ENCODE measurements at places on chromosomes 12 and 14.

- DNase-seq, result no peak
These were observed 18.2 kb downstream of the DYNC1H1 start for GRCh38 chr14:101982621-101983020.

DNA sequence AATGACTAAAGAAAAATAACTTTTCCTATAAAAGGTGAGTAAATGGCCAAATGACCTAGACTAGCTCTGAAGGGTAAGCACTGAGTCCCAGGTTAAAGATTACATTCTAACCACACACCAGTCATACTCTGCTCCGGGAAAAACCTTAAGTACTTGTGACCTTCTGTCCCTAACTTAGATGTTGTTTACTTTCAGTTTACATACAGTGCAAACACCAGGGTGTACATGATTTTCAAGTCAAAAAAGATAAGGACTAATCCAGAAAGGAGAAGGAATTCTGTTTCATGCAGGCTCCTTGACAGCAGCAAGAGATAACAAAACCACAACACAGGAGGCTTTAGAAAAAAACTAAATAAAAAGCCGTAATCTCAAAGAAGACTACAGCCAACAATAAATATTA is 174.2 kb downstream of the PPM1H start:
- DNase-seq, result no peak

GRCh38 chr14:90720336-90720735 is 95.9 kb downstream of the TTC7B start:
- no peak for DNase-seq

- DNase-seq, result no peak
These were observed 75.4 kb upstream of the PWP1 start for GRCh38 chr12:107610021-107610859.

DNA sequence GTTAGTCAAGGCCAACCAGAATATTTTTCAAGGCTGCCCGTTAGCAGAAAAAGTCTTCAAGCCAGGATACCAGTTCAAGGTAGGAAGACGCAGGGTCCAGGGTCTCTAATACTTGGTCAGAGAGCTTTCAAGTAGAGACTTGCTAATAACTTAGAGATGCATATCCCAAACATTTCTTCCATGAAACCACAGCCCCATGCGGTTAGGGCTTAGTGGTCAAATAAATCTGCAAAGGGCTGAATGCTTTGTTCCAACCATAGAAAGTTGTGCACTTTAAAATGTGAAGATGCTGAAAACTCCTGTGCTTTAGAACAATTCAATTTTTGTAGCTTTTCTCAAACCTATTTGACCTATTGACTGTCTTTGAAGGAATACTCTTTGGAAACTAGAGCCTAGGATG is 208.9 kb downstream of the PIK3C2G start:
- DNase-seq, result no peak

DNA sequence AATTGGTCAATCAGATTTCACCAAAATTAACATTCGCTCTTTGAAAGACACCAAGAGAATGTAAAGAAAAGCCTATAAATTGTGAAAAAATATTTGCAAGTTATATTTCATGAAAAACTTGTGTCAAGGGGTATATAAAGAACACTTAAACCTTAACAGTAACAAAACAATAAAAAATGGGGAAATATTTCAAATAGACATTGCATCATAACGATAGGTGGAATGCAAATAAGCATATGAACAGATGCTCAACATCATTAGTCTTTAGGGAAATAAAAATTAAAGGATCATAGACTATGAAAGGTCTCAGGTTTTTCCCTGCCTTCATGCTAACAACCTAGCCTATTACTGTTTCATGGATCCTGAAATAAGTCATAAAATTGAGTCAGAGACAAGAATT is 64.3 kb downstream of the COCH start:
- DNase-seq, result no peak

DNA sequence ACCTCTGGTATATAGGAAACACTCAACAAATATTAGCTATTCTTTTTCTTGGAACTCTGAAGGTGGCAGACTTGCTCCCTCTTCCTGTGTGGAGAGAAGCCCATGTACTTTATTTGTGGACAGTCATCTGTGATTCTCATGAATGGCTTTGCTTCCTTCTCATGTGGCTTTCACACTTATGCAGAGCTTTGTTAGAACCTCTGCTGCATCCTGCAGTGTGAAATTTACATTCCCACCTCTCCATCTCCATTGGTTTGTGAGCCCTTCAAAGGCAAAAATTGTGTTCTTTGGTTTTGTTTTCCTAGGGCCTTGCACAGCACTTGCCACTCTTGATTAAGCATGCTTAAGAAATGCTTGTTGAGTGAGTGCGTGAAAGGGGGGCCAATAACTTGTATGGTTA is 51.9 kb downstream of the BICD1 start:
- DNase-seq, result no peak

- DNase-seq, result no peak
These were observed 209.7 kb upstream of the EGLN3 start for GRCh38 chr14:34160619-34161018.

DNA sequence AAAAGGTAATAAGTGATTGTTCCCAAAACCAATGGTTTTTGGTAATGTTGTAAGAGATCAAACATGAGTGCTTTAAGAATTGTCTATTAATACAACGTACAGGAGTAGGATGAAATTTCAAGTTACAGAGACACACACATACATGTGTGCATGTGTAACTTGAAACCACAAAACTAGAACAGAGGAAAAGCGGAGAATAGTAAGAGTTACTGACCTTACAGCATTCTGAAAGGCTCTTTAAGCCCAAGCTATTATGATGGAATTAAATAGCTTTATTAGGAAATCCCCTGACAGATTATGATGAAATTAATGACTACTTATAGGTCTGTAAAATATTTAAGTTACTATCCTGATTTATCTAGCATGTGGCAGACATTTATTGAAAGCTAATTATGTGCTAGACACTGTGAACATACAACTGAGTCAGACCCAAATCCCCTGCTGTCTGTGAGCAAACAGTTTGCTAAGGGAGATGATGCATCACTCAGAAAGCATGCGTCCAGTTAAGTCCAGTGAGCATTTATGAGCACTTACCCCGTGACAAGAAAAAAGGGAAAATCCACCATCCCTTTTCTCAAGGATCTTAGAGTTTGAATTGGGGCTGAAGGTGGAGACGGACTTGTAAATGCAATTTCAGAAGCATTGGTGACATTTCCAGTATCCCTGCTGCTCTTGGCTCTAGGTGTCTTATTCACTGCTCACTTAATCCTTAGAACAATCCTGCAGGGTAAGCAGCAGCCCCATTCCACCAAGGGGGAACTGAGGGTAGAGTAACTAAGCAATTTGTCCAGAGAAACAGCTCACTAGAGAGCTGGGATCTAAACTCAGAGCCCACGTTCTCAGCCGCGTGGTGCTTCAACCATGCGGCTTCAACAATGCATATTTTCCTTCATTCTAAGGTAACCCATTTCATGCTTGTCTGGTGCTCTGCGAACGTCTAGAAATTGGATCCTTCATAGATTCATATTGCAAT is 117.4 kb downstream of the EML1 start:
- DNase-seq, result no peak

GRCh38 chr12:116687888-116688287 is 50.0 kb downstream of the SPRING1 start:
- DNase-seq, result no peak

DNA sequence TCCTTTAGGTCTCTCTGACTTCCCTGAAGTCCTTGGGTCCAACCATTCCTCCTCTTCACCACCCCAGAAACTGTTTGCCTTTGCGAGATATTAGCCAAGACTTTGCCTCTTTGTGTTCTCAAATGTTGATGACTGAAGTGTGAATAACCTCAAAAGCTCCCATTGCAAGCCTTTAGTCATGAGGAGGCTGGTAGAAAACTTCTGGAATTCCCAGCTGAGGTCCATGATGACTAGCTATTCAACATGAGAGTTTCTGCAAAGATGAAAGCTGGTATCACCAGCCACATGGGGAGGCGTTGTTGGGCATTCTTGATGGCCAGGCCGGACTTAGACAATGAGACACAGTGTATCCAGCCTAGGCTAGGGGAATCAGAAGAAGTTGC is 111.7 kb downstream of the TBX5 start:
- no peak for DNase-seq

- no peak for DNase-seq
These were observed 13.9 kb downstream of the ERG28 start for GRCh38 chr14:75646762-75647161.

- no peak for DNase-seq
These were observed 39.9 kb downstream of the RIN3 start for GRCh38 chr14:92553438-92553837.

- no peak for DNase-seq
These were observed 37.5 kb downstream of the RAP1B start for GRCh38 chr12:68648179-68648578.

GRCh38 chr12:101806265-101806664 is 24.5 kb downstream of the GNPTAB start:
- no peak for DNase-seq

DNA sequence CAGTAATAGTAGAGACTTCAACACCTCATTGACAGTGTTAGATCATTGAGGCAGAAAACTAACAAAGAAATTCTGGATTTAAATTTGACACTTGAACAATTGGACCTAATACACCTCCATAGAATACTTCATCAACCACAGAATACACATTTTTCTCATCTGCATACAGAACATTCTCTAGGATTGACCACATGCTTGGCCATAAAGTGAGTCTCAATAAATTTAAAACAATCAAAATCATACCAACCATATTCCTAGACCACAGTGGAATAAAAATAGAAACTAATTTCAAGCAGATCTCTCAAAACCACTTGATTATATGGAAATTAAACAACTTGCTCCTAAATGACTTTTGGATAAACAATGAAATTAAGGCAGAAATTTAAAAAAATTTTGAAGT is 82.3 kb downstream of the SLC38A4 start:
- no peak for DNase-seq

DNA sequence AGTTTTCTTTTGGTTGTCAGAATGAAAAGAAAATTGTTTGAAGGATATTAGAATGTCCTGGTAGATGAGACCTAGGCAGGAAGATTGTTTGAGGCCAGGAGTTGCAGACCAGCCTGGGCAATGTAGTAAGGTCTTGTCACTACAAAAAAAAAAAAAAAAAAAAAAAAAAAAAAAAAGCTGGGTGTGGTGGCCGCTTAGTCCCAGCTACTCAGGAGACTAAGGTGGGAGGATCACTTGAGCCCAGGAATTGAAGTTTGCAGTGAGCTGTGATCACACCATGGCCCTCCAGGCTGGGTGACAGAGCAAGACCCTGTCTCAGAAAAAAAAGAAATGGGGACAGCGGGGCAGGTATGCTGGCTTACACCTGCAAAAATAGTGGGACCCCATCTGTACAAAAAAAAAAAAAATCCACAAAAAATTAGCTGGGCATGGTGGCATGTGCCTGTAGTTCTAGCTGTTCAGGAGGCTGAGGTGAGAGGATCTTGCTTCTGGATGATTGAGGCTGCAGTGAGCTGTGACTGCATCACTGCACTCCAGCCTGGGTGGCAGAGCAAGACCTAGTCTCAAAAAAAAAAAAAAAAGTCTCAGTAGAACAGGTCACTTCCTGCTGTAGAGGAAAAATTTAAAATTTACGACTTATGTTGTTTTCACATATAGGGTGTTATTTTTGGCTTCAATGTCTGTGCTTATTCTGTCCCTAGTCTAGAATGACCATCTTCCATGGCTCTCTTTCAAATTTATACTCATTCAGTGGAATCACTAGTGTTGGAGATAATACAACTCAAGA is 70.7 kb downstream of the PPHLN1 start:
- no peak for DNase-seq

DNA sequence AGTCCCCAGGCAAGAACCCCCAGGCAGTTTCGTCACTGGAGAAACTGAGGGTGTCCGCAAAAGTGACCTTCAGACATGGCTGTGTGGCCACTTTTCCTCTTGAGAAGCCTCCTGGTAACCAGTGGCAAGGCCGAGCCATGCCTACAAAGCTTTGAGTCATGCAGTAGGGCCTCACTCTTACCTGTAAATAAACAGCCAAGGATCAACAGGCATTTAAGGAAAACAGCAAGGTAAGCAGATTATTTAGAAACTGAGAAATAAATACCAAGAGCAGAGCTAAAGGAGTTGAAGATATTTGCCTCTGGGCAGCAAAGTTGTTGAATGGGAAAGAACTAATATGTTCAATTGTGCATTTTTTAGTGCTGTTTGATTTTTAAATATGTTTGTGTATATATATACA is 141.0 kb upstream of the BCL2L14 start:
- DNase-seq, result no peak

Data from NCI-H1048 (cell line).